ENCODE measurements at places on chromosomes 1 and 21.
A peak's percentile ranks its signal among the peaks of the same experiment; 100 is the strongest.

- no peak for DNase-seq
Measured at GRCh38 chr1:112712701-112713128, 2.4 kb downstream of the PPM1J start.

DNA sequence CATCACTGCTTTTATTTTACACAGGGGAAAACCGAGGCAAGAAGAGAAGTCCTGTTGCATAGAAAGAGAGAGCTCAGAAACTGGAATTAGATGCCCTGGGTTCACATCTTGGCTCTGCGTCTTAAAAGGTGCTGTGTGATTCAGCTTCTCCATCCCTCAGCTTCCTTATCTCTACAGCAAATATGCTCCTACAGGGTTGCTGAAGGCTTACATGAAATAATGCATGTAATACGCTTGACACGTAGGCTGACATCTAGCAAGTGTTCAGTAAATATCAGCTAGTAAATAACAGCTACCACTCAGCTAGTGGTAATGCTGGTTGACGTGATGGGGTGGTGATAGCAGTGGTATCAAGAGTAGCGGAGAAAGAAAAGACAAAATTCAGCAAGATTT is 77.1 kb upstream of the CD55 start:
- DNase-seq = no peak

- no peak for DNase-seq
Measured at GRCh38 chr1:7149080-7149838, 364.0 kb downstream of the CAMTA1 start.

GRCh38 chr1:54558434-54559030 is 10.5 kb downstream of the ACOT11 start:
- no peak for DNase-seq

DNA sequence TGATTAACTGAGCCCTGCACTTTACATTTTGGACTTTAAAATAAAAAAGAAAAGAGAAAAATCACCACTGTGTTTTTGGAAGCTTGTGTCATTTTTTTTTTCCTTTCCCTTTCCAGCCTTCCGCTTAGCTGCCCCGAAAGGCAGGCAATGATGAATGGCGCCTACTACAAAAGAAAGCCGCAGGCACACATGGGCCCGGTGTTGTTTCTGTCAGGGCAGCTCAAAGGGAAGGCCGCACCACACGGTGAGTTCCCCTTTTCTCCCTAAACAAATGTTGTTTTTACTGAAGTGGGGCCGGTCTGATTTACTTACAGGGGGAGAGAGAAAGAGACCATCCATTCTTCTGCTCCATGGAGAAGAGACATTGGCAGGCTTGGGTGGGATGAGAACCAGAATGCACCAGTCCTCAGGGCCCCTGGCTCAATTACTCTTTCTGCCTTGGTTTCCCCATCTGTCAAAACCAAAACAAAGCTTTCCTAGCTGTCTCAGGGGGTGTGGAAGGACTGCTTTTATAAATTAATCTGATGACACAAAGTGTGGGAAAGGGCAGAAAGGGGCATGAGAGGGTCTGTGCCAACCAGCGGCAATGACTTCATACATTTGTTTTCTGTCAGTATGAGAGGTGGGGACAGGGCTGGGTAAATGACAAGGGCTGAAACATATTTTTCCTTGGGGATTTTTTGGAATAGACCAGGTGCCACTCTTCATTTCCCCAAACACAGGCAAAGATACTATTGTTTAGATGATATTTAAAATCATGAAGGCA is 91.4 kb upstream of the PLXNA2 start:
- DNase-seq = no peak

GRCh38 chr1:23069149-23069548 is 49.9 kb downstream of the KDM1A start:
- no peak for DNase-seq

- no peak for DNase-seq
Measured at GRCh38 chr1:94828251-94828650, 8.1 kb downstream of the SLC44A3 start.

DNA sequence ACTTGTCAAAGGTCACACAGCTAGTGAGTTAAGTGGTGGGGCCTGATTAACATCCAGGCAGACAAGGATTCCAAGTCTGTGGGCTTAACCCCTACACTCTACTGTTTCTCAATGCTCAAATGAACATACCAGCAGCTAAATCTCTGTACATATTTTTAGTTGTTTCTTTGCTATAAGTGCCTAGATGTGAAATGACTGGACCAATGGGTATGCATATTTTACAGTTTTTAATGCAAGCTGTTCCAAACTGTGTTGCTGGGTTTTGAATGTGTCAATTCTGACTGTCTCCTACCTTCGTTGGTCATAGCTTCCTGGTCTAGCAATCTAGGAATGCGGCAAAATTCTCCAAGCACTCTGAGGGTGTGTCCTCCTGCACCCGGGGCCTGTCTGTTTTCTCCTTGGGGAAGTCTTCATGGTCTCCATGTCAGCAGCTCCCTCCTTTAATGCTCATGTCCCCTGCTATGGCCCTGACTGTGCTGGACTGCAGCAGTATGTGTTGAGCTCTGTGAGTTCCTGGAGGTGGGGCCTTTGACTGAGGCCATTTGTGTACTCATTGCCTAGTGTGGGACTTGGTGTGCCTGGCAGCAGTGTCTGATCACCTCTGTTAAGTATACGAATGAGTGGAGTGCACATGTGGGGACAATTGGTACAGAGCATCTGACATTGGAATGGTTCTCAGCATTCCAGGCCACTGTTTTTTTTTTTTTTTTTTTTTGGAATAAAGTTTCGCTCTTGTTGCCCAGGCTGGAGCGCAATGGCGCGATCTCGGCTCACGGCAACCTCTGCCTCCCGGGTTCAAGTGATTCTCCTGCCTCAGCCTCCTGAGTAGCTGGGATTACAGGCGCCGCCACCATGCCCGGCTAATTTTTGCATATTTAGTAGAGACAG is 72.9 kb upstream of the SLC2A1 start:
- no peak for DNase-seq

GRCh38 chr1:244311784-244312532 is 139.8 kb downstream of the ADSS2 start:
- no peak for DNase-seq

DNA sequence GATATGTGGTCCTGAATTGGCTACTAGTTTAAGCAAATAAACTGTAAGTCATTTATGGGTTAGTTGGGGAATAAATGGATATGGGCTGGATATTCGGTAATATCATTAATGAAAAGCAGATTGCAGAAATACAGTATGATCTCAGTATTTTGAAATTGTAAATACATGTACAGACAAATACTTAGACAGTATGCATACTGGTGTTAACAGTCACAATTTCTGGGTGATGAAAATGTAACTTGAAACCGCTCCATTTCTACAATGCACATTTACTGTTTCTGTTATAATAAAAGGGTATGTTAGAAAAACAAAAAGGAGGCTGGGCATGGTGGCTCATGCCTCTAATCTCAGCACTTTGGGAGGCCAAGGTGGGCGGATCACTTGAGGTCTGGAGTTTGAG is 28.0 kb downstream of the BLZF1 start:
- DNase-seq = no peak

- DNase-seq = no peak
Measured at GRCh38 chr21:45080232-45080631, 5.9 kb downstream of the ADARB1 start.

DNA sequence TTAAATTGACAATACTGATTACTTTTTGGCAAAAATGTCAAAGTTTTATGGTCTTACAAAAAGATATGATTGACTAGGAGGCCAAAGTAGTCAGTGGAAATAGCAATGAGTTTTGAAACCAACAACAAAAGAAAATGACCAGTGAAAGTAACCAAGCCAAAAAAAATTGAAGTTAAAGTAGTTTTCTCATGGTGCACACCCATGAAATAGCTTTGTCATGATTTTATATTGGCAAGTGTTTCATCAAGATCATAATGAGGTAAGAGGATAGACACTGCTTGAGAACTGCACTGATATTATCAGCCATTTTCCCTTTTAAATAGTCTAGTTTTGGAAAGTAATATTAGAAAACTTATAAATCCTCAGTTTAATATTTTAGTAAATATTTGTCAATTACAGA is 206.2 kb upstream of the ADAMTS5 start:
- no peak for DNase-seq

- DNase-seq = no peak
Measured at GRCh38 chr1:91151702-91152101, 129.9 kb upstream of the ZNF644 start.

GRCh38 chr1:211344152-211344618 is 17.6 kb downstream of the TRAF5 start:
- no peak for DNase-seq

GRCh38 chr1:241532162-241532531 is at the start of gene KMO:
Gene KMO, plus strand, starts transcription at chr1:241532378. Its CDS starts 67 bp downstream, at chr1:241532445.
- peak; percentile 37 for DNase-seq

GRCh38 chr1:14499312-14500040 is 99.0 kb upstream of the KAZN start:
- no peak for DNase-seq

DNA sequence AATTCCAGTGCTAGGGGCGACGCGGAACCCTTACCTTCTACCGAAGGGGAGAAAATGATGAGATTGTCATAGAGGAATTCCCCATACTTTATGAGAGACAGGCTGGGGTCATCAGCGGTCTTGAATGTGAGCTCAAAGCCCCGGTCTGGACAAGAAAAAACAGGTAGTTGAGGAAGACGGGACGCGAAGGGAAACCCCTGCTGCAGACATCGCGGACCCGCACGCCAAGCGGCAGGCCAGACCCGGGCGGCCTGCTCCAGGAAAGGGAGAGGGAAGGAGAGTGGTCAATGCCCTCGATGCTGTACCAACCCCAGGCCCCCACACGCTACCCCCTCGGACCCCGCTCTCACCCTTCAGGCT is 342 bp downstream of the DDOST start:
- no peak for DNase-seq

DNA sequence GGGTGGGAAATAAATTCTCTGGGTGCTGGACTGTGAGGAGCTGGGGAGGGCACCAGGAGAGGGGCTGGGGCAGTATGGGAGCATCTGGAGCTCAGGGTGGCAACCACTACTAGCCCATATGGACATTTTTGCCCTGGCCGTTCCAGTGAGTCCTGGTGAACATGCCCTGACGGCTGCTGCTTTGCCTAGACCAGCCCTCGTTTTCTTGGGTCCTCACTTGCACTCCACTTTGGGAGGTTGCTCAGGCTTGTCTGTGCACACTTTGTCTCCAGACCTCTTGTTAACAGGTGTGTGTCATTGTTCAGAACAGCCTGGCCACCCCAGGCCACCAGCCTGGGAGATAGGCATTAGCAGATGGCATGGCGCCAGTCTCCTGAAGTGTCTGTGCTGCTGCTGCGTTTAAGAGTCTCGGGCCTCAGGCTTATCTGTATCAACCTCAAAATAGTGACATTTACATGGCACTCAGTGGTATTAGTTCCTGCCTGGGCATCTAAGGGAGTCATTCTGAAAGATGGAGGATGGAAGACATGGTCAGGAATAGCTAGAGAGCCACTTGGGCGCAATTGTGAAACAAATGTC is 190.5 kb downstream of the PTPRU start:
- no peak for DNase-seq

GRCh38 chr1:56074007-56074651 is 505.2 kb downstream of the PLPP3 start:
- DNase-seq = peak; percentile 16

DNA sequence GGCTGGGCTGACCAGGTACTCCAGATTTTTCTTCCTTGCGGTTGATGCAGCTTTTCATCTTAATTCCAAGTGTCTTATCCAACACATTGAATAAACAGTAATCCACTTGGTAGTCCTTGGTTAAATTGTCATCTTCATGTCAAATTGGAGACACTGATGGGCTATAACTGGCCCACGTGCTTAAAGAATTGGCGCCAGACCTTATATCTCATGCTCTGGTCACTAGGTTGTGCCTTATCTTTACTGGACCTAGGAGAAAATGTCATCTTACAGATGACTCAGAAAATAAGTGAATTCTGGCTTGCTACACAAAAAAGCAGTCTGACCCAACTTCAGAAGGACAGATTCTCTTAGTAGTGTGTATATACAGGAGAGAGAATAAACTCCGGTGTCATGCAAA is 16.2 kb downstream of the LRRC42 start:
- DNase-seq = no peak

DNA sequence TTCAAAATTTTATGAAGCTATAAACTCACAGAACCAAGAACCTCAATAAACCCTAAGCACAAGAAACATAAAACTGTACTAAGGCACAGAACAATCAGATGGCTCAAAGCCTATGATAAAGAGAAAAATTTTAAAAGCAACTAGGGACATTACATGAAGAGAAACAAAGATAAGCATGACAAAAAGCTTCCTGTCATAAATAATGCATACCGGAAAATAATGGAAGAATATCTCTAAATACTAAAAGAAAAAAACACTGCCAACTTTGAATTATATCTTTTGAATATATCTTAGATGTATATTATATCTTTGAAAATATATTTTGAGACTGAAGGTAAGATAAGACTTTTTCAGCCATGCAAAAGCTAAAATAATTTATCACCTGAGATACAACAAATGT is 21.4 kb upstream of the KCNN3 start:
- no peak for DNase-seq

GRCh38 chr1:175947771-175948170 is 204.4 kb upstream of the TNR start:
- DNase-seq = no peak

GRCh38 chr21:31140025-31140424 is 101.7 kb upstream of the KRTAP19-8 start:
- no peak for DNase-seq

GRCh38 chr1:63547621-63548294 is 24.4 kb downstream of the EFCAB7 start:
- no peak for DNase-seq

DNA sequence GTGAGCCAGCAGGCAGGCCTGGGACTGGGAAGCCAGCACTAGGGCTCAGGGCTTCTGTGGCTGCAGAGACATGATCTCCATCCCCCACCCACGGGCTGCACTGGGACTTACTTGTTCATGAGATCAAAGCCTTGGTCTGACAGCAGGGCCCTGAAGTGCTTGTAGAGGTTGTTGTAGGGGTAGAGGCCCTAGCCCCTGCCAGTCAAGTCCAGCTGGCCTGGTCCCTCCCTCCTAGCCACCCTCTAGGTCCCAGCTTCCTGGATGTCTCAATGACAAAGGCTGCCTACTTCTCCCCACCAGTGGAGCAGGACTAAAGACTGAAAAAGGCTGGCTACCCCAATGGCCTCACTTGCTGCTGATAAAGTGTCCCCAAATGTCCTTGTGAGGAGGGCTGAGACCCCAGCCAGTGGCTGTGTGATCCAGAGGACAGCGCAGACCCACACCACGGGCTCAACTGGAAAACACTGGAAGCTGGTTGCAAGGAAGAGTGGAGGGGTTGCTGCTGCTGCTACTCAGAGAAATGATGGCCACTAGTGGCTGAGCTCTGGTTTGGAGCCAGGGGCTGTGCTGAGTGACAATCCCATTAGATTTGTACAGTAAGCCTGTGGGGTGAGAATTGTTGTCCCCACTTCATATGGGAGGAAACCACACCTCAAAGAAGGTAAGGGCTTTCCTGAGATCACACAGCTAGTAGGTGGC is 1.4 kb downstream of the HTR1D start:
- no peak for DNase-seq

GRCh38 chr1:174191349-174191862 is 32.1 kb downstream of the RABGAP1L start:
- DNase-seq = no peak

- DNase-seq = no peak
Measured at GRCh38 chr1:210315529-210315928, 13.2 kb upstream of the HHAT start.
